ENCODE measurements at places on chromosomes 1 and 21.

GRCh38 chr1:208161656-208162375 lies 82.4 kb downstream of the PLXNA2 start:
- no peak for DNase-seq

- no peak for DNase-seq
Measured at GRCh38 chr1:207414606-207415108, 39.5 kb upstream of the CR2 start.

- no peak for DNase-seq
Measured at GRCh38 chr1:158115126-158115525, 65.6 kb upstream of the CD1D start.

GRCh38 chr1:63721531-63722189 lies 52.2 kb upstream of the ROR1 start:
- no peak for DNase-seq

- DNase-seq, result no peak
Measured at GRCh38 chr1:216742625-216743024, 19.4 kb upstream of the ESRRG start.

DNA sequence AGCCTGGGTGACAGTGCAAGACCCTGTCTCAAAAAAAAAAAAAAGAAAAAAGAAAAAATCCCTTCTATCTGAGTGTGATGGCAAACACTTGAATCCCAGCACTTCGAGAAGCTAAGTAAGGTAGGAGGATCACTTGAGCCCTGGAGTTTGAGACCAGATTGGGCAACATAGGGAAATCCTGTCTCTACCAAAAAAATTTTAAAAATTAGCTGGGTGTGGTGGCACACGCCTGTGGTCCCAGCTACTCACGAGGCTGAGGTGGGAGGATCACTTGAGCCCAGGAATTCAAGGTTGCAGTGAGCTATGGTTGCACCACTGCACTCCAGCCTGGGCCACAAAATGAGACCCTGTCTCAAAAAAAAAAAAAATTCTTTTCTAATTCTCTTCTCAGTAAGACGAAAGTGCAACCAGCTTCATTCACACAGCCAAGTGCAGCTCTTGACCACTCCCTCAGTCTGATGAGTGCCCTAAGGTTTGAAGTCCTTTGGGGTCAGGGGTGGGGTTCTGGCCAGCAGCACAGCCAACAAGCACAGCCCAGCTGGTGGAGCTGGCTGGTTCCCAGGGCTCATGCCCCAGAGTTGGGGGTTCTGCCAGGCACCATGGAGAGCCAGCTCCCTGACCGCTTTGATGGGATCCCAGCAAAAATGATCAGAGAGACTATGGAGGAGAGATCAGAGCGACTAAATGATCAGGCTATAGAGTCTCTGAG lies 8.0 kb downstream of the SLC2A5 start:
- DNase-seq, result no peak

GRCh38 chr1:36796733-36797132 lies 237.6 kb downstream of the GRIK3 start:
- no peak for DNase-seq

DNA sequence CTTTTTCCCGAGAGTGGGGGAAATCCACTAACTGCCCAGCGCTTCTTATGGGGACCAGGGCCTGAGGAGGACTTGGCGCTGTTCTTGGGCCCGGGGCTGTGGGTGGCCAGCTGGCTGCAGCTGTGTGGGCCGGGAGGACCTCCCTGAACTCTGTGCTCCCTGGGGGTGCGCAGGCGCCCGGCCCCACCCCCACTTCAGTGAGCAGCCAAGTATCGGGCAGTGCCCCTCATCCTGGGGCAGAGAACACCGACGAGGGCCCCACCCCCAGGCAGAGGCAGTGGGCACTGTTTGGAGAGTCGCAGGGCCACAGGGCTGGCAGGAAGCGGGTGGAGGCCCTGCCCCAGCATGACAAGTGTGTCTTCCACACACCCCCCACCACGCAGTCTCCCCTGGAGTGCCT lies 32.5 kb upstream of the SLC19A1 start:
- DNase-seq, result no peak

GRCh38 chr21:14753466-14754258 lies 207.5 kb upstream of the SAMSN1 start:
- DNase-seq, result no peak

DNA sequence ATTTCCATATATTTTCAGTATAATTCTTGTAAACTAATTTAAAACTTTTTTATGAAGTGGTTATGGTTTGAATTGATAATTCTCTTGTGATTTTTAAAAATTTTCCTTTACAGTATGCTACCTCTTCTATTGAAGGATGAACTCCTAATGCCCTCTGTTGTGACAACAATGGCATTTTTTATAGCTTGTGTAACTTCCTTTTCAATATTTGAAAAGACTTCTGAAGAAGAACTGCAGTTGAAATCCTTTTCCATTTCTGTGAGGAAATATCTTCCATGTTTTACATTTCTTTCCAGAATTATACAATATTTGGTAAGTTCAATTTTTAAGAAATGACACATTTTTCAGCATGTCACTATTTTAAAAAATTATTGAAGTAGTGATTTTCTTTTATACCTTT lies 61.4 kb downstream of the ALG6 start:
- DNase-seq, result no peak

DNA sequence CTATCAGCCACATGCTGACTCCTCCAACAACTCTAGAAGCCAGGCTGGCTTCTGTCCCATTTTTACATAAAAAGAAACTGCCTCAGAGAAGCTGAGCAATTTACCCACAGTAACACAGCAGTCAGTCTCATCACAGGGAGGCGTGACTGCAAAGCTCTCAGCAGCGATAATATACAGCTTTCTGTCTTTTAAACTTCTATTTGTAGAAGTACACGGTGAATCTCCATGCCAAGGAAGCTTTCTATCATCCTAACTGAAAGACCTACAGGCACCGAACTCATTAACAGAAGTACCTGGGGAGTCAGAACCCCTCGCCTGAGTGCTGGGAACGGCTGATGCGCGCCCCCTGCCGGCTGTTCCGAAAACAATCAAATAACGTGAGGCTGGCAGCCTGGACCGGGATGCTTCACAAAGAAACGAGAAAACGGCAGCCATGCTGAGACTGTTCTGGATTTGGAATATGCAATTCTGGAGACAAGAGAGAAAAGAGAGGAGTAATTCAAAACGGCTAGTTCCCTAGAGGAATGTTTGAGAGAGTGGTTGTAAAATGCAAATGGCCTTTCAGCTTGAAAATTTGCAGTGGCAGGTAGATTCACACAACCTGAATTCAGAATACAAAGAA lies 43.5 kb upstream of the RAB4A start:
- DNase-seq, result peak; percentile 93

- DNase-seq, result no peak
Measured at GRCh38 chr1:50289495-50289894, 133.7 kb downstream of the DMRTA2 start.

- no peak for DNase-seq
Measured at GRCh38 chr1:241976229-241976628, 18.7 kb downstream of the BECN2 start.

- no peak for DNase-seq
Measured at GRCh38 chr1:168099337-168099801, 37.4 kb downstream of the GPR161 start.

DNA sequence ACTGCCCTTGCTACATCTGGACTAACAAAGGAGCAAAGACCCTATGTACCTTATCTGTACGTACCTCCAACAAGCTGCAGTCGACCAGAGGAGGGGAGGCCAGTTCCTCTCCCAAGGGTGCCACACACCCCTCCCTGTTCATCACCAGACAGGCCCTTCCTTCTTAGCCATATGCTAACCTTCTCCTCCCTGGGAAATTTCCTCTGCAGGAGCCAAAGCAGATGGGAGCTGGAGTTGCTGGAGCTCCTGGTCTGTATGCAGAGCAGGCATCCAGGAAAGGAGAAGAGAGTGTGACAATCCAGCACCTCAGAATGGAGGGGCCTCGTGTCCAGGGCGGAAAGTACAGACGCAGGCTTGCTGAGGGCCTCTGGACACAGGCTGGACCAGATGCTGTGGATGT lies 48.5 kb downstream of the C8B start:
- DNase-seq, result no peak

- DNase-seq, result no peak
Measured at GRCh38 chr1:116503546-116504307, 67.1 kb downstream of the CD58 start.

DNA sequence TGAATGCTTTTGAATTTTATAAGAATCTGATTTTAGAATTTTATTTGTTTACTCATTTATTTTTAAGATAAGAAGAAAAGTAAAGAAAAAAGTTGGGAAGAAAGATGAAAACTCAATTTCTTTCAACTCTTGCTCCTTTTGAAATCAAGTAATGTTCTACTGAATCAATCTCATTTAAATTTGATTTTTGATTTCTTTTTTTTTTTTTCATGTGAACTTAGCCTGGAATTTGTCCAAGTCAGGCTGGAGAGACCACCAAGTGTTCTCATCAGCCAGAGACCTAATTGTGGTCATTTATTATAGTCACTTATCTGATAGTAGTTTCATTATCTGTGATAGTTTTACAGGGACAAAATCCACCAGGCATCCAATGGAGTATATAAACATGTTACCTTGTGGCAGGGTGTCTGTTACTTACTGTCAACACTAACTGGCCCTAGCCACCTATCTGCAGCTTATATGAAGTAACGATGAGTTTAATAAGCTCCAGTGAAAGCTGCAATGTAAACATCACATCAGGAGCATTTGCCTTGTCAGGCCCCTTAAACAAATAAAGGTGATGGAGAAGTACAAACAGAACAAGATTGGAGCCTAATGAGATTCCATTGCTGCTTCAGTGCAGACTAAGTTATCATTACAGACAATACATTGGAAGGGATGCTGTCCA lies 39.2 kb downstream of the HLX start:
- DNase-seq, result no peak

DNA sequence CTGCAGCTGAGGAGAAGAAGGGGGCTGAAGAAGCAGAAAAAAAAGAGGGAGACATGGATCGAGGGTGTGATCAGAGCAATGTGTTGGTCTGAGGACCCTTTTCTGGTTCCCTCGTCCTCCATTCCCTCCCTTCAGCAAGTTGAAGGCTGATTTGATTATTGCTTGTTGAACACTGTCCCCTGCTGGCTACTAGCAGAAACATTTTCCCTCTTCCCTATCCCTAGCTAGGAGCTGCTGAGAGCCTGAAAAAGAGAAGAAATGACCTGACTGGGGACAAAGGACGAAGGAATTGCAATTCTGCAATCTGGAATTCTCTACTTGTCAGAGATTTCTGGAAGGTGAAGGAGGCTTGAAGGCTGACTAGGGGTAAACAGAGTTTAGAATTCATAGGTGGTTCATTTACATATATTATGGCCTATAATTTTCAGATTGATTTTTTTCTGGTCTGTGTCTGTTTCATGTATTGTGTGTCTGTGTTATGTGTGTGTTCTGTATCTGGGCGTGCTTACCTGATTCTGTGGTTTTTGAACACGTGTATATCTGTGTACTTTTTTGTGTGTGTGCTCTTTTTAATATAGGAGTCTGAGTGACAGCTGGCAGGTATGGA lies 9.8 kb downstream of the NHLH1 start:
- no peak for DNase-seq

DNA sequence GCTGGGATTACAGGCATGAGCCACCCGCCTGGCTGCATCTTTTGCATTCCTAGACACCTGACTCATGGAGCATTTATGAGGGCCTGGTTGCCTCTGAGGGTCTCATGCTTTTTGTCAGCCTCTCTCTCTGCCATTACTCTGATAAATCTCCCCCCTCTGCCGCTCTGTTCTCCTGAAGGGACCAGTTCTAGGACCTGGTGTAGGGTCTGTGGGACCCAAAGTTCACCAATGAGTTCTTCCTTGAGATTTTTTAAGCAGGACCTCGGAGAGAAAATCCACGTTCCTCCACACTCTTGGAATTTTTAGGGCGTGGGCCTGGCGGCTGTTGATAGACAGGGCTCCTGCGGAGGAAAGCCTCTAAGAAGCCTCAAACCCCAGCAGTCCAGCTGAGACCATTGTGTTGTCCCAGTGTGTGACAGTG lies 91.9 kb upstream of the ERRFI1 start:
- no peak for DNase-seq

DNA sequence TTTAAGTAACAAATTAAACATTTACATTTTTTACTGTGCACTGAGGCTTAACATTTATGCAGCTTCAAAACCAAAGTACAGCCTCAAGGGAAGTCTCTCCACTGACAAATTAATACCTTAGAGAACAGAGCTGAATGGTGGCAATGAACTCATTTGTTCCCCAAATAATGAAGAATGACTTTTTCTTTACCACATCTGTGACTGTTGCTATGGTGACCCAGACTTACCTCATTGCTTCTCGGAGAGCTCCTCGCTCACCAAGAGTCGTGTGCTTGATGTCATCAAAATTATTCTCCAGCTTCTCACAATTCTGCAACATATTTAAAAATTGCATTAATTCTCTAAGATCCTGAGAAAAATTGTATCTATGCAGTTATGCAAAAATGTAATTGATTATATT lies 92.9 kb downstream of the DPYD start:
- DNase-seq, result no peak

DNA sequence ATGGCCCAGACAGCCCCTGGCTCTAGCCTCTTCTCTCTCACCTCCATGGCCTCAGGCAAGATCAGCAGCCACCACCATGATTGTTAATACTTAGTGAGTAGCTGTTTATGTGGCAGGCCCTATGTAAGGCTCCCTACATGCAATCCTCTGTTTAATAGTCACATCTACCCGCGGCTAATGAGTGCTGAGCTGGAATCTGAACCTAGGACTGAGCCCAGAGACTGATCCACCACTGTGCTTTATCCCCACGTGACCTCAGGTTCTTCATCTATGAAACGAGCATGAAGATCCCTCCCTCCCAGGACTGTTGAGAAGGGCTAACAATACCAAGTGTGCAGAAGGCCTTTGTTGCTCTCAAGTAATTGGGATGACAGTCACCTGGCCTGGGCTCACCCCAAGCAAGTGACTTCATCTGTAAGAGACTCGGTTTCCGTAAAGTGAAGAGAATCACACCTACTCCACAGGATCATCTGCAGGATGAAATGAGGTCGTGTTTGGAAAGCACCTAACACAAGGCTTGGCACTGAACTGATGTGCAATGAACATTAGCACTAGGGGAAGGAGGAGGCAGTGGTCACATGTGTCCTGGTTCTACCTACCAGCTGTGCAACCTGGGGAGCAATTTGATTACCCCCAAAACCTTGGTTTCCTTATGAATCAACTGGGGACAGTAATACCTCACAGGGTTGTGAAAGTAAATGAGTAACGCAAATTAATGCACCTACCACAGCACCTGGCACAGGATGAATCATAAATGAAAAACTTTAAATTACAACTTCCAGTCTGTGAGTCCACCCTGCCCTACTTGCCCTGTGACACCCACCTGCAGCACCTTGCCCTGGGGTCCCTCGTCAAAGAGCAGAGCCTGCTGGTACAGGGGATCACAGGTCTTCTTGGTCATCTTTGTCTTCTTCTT lies 37.2 kb downstream of the RIMS3 start:
- DNase-seq, result no peak

DNA sequence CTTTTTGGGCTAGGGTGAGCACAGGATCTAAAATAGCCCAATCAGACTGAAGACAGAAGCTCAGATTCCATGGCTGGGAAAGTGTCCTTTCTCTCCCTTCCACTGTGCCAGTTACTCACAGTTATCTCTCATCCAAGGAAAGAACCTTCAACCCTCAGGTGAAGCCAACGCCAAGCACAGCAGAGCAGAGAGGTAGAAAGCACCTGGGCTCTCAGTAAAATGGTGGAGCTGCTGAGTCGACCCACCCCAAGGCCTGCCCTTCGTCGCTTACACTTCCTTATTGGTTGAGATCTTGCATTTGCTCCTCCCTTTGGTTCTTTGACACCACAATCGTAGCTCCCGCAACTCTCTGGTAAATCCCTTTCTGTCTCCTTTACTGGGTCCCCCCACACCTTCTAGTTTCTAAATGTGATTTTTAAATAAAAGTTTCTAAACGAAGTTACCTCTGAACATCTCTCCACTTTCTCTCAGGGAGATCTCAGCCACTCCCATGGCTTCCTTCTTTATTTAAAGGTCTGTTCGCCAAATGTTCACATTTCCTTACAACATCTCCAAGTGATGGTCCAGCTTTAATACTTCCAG lies 27.5 kb upstream of the SLC30A1 start:
- no peak for DNase-seq

All from D721Med (cell line).